Endothelial cell (in vitro differentiated cells): ENCODE measurements at places on chromosomes 2 and 18. TPM values are rescaled to one million over a fixed set of nuclear protein-coding genes. Genes with fewer than 3 reads are reported as not detected.

TMEM178A gene
- total RNA-seq, result 4.8 TPM

CYP27A1 gene
- 9.0 TPM for total RNA-seq

ATP9B gene
- 37.3 TPM for total RNA-seq

MRPS9 gene
- 27.3 TPM for total RNA-seq

IL1RL2 gene
- not detected for total RNA-seq

ERLEC1 gene
- 31.0 TPM for total RNA-seq

ANKRD30B gene
- not detected for total RNA-seq

IL37 gene
- total RNA-seq, result not detected

NOL4 gene
- 0.67 TPM for total RNA-seq

FBXO48 gene
- 1.6 TPM for total RNA-seq

PPP1R1C gene
- 0.97 TPM for total RNA-seq

SP140 gene
- total RNA-seq, result not detected

COBLL1 gene
- 46.6 TPM for total RNA-seq

USP34 gene
- total RNA-seq, result 97.4 TPM

DQX1 gene
- 3.5 TPM for total RNA-seq

AGPS gene
- total RNA-seq, result 54.4 TPM

DYNAP gene
- total RNA-seq, result not detected

SIX3 gene
- not detected for total RNA-seq

REG1B gene
- total RNA-seq, result not detected

IL1RN gene
- not detected for total RNA-seq
